ENCODE measurements at places on chromosomes 3 and 15. TPM values are rescaled to one million over a fixed set of nuclear protein-coding genes. Genes with fewer than 3 reads are reported as not detected.
A peak's percentile ranks its signal among the peaks of the same experiment; 100 is the strongest.

DNA sequence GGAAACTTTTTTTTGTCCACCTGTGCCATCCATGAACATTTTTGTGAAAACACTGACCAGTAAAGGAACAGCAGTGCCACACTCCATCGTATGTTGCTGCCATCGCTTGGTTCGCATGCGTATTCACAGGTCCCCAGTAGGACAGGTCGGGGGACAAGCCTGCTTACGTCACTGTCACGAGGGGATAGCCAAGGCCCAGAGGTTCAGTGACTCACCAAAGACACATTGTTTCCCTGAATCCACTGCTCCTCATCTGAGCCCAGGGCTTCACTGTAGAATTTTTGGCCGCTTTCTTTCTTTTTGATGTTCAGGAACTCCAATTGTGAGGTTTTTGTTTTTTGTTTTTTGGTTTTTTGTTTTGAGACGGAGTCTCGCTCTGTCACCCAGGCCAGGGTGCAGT, 5.9 kb downstream of the ADPRH start:
- no peak for DNase-seq

DNA sequence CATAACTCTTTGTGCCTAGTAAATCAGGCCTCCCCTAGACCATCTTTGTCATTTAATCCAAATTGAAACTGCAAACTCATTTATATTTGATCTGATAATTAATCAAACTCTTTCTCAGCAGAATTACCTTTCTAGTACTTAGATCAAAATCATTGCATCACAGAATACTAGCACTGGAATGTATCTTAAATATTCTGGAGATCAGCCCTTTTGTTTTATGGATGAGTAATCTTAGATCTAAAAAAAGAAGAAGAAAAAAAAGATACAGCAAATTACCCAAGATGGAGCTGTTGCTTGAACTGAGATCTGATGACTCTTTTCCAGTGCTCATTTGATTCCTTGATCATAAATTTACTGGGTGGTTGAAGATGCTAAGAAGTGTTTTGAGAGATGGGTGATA, 47.9 kb downstream of the NAALADL2 start:
- DNase-seq, result peak; percentile 43

DNA sequence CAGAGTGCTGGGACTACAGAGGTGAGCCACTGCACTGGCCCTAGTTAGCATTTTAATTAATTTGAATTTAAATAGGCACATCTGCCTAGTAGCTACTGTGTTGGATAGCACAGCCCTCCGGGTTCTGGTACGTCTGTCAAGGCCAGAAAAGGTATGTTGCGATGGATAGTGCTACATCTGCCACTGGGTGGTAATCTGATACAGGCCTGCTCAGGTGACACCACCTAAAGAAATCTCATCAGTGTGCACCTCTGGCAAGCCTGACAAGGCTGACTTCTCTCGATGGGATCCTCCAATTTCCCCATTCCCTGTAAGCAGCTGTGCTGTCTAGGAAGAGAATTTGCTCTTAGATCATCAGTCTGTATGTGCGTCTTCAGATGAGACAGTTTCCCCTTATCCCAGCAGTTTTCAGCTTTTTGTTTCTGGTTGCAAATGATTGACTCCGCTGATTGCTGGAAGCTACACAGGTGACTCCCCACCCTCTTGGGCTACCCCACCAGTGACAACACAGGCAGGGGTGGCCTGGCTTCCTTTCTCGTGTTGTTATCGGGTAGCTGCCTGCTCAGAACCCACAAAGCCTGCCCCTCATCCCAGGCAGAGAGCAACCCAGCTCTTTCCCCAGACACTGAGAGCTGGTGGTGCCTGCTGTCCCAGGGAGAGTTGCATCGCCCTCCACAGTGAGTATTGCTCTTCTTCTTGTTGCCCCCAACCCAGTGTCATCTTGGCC, at the start of gene CCR9:
CCR9 (plus strand) TSS at position 565 of the 727 bp plus-strand sequence. CDS start 8,391 bp downstream, outside the sequence.
- no peak for DNase-seq

- no peak for DNase-seq
These were observed 50.0 kb downstream of the ZIC1 start for GRCh38 chr3:147458995-147459704.

GRCh38 chr3:197507081-197507480, 48.7 kb downstream of the BDH1 start:
- DNase-seq, result no peak

The FOXB1 gene
- not detected for total RNA-seq

The ACAN gene
- 0.54 TPM for total RNA-seq

GRCh38 chr3:177608443-177608842, 411.2 kb upstream of the TBL1XR1 start:
- no peak for DNase-seq
